ENCODE measurements at places on chromosomes 6 and 20. TPM values are rescaled to one million over a fixed set of nuclear protein-coding genes. Genes with fewer than 3 reads are reported as not detected.

The WFDC5 gene
- not detected for total RNA-seq

The FAM162B gene
- total RNA-seq = not detected

The TFAP2A gene
- 83.9 TPM for total RNA-seq

The HFE gene
- total RNA-seq = 12.1 TPM

The DNAH8 gene
- total RNA-seq = not detected

The COL20A1 gene
- total RNA-seq = 0.23 TPM

The PRDM13 gene
- total RNA-seq = not detected

All from Panc1 (cell line).